ENCODE measurements at places on chromosomes 4 and X.
A peak's percentile ranks its signal among the peaks of the same experiment; 100 is the strongest.

GRCh38 chr4:41227902-41228301, 13.6 kb upstream of the APBB2 start:
- DNase-seq: no peak

DNA sequence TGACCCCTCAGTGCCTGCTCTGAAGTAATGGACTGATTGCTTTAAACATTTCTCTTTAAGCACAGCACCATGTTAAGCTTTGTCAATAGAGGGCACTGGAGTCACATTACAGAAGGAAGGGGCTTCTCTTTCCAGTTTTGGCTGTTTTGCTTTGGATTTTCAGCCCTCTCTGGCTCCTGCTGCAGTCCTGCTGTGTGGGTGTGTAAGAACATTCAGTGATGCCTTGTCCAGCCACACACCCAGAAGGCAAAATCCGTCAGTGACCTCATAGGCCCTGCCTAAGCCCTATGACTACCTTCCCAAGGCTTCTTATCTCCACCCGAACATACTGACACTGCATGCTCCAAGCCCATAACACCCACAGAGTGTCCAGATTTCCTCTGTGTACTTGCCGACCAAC, 215.3 kb upstream of the CTSO start:
- DNase-seq: no peak

DNA sequence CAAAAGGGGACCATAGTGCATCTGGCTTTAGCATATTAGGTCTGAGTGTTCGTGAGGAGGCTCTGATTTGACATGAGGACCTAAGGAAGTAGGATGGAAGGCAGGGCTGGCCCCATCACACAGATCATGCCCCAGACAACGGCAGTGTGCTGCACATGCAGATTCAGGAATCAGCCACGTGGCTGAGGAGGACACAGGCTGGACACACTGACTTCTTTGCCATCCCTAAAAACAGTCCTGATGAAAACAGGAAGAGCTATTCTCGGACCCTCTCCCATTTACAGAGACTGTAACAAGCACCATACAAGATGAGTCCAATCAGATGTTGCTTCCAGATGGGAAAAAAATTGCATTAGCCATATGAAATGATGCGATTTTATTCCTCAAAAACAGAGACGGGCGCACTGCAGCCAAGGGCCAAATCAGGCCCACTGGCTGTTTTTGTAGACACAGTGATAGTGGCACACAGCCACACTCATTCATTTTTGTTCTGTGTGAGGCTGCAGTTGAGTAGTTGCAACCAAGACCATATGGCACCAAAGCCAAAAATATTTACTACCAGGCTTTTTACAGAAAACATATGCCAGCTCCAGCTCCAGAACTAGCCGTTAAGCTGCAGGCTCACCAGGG, 41.0 kb downstream of the ACSL1 start:
- no peak for DNase-seq

- DNase-seq: no peak
Measured at GRCh38 chr4:6364146-6364545, 94.5 kb downstream of the WFS1 start.

DNA sequence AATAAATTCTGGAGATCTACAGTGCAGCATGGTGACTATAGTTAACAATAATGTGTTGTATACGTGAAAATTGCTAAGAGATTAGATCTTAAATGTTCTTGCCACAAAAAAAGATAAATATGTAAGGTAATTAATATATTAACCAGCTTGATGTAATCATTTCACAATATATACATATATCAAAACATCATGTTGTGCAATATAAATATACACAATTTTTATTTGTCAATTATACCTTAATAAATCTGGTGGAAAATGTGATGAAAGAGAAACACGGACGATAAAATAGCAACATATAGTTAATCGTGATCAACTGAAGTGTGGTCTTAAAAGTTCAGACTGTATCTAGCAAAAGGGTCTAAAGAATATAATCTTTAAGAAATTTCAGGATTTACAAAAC, 16.5 kb upstream of the NDNF start:
- DNase-seq: no peak

- DNase-seq: no peak
Measured at GRCh38 chr4:81197864-81198524, 17.0 kb downstream of the PRKG2 start.

GRCh38 chr4:53012738-53013137, 150.6 kb downstream of the RASL11B start:
- peak; percentile 39 for DNase-seq

DNA sequence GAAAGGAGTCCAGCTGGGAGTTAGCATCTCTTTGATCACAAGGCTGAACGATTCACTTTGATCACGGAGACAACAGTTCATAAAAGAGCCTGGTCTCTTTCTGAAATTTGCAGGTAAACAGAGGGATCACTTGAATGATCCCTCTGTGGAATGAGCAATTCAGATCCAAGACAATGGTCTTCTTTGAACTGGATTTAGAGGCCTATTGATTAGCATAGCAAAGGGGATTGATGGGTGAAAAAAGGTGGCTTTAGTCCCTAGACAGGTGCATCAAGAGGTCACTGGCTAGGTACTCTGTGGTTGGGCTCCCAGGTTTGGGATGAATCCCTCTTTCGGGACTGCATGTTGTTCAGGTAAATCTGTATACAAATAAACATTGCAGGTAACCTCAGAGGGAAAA, 223.8 kb upstream of the TAPT1 start:
- DNase-seq: no peak

- DNase-seq: no peak
Measured at GRCh38 chrX:44267116-44267515, 76.4 kb downstream of the EFHC2 start.

GRCh38 chr4:17811078-17811603, 362 bp downstream of the NCAPG start:
- DNase-seq: no peak

DNA sequence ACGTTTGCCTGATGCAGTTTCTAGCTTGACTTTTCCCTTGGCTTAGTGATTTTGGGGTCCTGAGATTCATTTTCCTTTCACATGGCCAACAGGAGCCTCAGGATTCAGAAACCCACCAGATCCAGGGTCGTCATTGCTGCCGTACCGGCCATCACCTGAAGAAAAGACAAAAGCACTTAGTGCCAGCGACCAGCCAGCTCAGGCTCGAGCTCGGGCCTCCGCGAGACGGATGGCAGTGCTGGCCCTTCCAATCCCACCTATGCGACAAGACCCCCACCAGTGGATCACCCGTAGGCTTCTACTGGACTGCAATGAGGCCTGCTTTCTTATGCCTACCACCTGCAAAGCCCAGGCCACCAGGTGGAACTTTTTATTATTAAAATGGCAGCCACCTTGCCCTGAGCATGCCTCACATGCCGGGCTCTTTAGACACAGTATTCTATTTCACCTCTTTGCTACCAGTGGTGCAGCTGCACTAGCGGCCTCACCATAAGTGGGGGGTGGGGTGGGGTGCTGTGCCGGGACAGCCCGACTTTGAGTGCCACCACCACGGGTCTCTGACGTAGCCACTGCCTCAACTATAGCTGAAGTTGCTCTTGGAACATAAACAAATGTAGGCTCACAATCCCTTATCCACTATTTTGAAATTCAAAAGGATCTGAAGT, 84.3 kb downstream of the MTMR1 start:
- no peak for DNase-seq

- DNase-seq: no peak
Measured at GRCh38 chr4:162557516-162558106, 393.8 kb upstream of the FSTL5 start.

DNA sequence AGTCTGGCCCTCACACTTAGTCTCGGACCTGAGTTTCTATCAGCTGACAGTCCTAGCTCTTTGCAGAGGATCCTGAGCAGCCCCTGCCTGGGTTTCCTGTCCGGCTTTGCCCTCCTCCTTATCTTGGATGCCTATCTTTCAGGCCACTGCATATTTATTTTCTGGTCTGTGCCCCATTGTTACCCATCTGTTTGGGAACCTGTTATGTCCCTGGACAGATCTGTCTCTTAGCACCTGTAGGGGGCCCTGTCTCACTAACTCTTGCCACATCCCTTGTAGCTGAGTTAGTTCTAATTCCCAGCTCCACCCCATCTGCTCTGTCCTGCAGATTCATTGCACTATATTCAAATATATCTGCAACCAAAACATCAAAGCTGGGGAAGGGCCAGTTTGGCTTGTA, 514.9 kb upstream of the LCORL start:
- no peak for DNase-seq

DNA sequence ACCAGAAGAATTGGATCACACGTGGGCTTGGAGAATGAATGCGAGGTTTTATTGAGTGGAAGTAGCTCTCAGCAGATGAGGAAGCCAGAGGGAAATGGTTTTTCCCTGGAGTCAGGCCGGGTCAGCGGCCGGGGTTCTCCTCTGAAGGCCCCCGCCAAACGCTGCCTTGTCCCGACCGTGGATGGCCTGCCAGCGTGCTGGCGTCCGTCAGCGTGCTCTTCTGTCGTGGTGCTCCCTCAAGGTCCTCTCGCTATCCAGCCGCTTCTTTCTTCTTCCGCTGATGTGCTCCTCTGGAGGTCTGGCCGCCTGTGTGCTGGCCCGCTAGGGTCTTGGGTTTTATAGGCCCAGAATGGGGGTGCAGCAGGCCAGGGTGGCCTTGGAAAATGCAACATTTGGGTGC, 632.2 kb downstream of the TRAM1L1 start:
- DNase-seq: no peak

GRCh38 chr4:16158504-16158852, 67.8 kb downstream of the TAPT1 start:
- no peak for DNase-seq

GRCh38 chr4:79865201-79865597, 207.8 kb downstream of the ANTXR2 start:
- no peak for DNase-seq

DNA sequence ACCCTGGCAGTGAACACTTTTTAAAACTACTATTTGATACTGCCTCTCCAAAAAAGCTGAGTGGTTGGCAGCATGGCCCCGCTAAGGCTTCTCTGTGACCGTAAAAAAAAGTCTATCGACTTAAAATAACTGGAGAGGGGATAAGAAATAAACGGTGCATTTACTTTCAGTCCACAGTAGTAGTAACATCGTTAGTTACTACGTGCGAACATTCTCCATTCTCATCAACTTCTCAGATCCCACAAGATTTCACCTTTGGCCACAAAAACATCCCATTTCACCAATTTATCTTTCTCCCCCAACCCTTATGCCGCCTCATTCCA, 524 bp upstream of the EXOSC9 start:
- DNase-seq: no peak

GRCh38 chrX:44343412-44344141, at the start of gene EFHC2:
EFHC2 (minus strand) TSS chrX:44343672; CDS start chrX:44343588, 84 bp downstream.
- peak; percentile 65 for DNase-seq

GRCh38 chrX:139811942-139812629, 104.1 kb upstream of the MCF2 start:
- DNase-seq: no peak

DNA sequence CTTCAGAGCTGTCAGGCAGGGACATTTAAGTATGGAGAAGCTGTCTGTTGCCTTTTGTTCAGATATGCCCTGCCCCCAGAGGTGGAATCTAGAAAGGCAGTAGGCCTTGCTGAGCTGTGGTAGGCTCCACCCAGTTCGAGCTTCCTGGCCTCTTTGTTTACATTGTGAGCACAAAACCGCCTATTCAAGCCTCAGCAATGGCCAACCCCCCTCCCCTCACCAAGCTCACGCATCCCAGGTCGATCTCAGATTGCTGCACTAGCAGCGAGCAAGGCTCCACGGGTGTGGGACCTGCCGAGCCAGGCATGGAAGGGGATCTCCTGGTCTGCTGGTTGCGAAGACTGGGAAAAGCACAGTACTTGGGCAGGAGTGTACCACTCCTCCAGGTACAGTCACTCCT, 59.3 kb downstream of the ZNF674 start:
- DNase-seq: peak; percentile 19

DNA sequence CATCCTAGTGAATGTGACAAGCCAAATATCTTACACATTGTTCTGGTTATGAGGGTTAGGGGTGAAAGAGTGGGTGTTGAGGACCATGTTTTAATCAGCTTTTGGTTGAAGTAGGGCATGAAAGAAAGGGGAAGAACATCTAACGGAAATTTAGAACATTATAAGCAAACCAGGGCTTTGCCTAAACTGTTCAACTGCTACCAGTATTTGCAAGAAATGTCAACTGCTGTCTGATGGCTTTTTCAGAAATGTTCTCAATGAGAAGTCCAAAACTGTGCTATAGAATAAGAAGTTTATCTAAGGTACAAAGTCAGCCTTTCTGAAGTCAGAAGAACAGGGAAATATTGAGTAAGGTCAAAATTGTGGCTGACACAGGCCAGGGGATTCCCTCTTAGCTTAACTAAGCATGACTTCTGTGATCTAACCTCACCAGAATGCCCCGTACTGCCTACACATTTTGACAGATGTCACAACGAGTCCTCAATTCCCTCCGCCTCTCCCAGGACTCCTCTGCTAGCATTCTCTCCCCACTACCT, 67.1 kb downstream of the DTHD1 start:
- no peak for DNase-seq

DNA sequence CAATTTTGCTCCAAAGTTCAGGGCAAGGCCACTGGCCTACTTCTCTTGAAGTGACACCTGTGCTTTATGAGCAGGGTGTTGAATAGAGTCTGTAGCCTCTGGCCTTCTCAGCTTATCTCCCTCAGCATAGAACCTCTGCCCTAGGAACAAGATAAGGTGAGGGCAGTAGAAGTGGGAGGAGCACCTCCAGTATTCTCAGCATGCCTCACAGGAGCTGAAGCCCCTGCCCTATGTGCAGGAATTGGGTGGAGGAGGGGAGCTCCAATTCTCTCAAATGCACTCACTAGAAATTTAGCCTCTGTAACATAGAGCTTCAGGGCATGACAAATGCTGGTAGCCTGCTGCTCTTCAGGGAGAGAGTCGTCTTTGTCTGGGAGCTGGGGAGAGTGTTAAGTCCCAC, 479.3 kb downstream of the IL1RAPL1 start:
- no peak for DNase-seq

- no peak for DNase-seq
Measured at GRCh38 chr4:159410076-159410777, 307.3 kb downstream of the RAPGEF2 start.

- DNase-seq: no peak
Measured at GRCh38 chr4:58553031-58553430, 1442.8 kb upstream of the IGFBP7 start.

GRCh38 chr4:182297659-182298058, 54.5 kb downstream of the TENM3 start:
- no peak for DNase-seq

- DNase-seq: no peak
Measured at GRCh38 chr4:51999250-51999649, 20.9 kb downstream of the LRRC66 start.

GRCh38 chr4:87445964-87446363, 23.6 kb downstream of the NUDT9 start:
- DNase-seq: no peak

DNA sequence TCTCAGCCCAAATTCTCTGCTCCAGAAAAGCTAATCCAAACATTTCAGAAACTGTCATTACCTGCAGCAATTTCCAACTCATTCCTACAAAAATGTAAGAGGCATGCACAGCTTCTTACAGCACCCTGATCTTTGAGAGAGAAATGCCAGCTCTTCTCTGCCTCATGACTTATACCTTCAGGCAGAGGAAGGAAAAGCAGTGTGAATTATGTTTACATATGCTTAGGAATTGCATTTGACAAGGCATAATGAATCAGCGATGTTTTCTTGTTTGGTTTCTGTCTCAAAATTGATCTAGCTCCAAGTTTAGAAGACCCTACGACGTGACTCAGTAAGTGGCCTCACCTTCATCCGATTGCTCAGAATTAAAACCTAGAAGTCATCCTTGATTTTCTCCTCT, 21.8 kb upstream of the AGA start:
- no peak for DNase-seq

GRCh38 chr4:60726779-60727178, 473.3 kb upstream of the ADGRL3 start:
- DNase-seq: no peak

GRCh38 chr4:128917781-128918180, 108.3 kb downstream of the JADE1 start:
- DNase-seq: no peak

- DNase-seq: no peak
Measured at GRCh38 chr4:90474484-90474883, 347.3 kb downstream of the CCSER1 start.

Measured in naive thymus-derived CD4-positive, alpha-beta T cell (primary cell).